ENCODE measurements at places on chromosomes 1 and 21.

GRCh38 chr1:173570370-173571007 lies 32.4 kb downstream of the SLC9C2 start:
- DNase-seq, result no peak

DNA sequence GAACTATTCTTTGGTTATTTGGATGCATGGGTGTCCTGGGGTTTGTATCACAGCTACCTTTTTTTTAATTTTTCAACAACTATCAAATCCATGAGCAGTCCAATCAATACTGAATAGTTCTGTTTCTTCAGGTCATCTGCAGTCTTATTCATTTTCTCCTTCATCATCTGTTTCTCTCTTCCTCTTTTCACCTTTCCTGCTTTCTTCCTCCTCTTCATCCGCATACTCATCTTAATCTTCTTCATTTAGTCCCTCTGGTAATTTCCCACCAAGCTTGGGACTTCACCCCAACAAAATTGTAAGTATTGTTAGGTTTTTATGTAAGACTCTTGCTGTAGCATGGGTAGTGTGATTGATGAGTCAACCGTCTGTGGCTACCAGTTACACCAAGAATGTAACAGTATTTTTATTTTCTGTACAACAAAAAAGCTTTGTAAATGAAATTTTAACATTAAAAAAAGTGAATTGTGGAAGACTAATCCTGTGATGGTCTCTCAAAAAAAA lies 184.1 kb upstream of the RNPC3 start:
- DNase-seq, result no peak

- no peak for DNase-seq
Measured at GRCh38 chr1:44798481-44799365, 1.5 kb upstream of the PLK3 start.

GRCh38 chr1:208047975-208048374 lies 137.1 kb upstream of the CD34 start:
- DNase-seq, result no peak

DNA sequence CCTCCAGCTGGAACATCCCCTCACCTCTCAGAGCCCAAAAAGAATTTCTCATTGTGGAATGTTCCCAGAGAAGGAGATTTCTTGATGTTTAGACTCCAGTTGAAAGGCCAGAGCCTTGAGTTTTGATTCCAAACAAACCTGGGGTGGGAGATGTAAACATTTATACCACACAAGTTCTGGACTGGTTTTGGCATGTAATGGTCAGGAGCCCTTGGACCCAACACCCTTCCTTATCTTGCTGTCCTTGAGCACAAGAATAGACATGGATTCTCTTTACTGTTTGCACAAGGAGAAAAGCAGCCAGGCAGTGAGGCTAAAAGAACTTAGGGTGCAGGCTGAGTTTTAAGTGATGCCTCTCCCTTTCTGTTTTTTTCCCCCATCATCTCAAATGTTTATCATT lies 4.5 kb downstream of the RHBG start:
- no peak for DNase-seq

GRCh38 chr1:48560577-48560976 lies 88.6 kb upstream of the SPATA6 start:
- DNase-seq, result no peak

GRCh38 chr1:7576946-7577657 lies 194.0 kb upstream of the VAMP3 start:
- DNase-seq, result no peak

- no peak for DNase-seq
Measured at GRCh38 chr1:47688461-47689296, 250.8 kb downstream of the FOXD2 start.

DNA sequence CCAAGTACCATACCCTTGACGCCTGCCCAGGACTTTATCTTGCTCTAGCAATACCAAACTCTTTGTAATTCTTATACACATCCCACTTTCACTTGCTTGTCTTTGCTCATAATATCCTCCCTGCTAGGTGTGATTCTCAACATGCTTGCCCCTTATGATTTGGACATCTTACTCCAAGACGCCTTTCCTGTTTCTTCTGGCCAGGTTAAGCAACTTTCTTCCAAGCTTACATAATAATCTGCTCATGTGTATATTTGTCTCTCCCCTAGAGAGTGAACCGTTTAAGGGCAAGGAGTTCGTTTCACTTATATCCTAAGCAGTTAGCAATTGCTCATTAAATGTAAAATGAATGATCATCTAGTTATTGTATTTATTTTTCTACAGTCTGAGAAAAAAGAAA lies 21.8 kb downstream of the CRYZL1 start:
- DNase-seq, result no peak

- DNase-seq, result no peak
Measured at GRCh38 chr1:234835239-234835638, 225.3 kb upstream of the IRF2BP2 start.

DNA sequence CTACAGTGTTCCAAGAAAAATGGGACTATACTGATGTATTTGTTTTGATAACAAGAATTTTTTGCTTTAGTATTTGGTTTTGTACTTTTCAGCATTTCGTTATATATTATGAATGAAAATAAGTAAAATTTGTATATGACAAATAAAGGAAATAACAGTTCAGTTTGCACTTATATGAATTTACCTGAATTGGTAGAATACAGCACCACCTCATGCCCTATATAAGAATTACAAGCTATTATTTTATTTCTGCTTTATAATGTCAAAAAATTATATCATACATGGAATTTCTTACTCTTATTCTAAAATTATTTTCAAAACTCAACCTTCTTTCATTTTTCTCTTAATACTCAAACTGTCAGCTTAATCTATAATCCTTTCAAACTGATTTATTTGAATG lies 14.6 kb downstream of the EFCAB7 start:
- no peak for DNase-seq

DNA sequence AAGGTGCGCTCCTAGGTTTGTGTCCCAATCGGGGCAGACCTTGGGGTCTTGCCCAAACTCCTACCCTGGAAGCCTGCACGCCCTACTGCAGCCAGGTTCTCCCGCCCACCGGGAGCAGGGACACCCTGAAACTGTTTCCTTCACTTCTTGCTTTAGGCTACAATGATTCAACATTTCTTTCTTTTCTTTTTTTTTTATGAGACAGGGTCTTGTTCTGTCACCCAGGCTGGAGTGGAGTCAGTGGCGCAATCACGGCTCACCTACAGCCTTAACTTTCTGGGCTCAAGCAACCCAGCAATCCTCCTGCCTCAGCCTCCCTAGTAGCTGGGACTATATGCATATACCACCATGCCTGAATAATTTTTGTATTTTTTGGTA lies 75.8 kb downstream of the ITPKB start:
- no peak for DNase-seq

DNA sequence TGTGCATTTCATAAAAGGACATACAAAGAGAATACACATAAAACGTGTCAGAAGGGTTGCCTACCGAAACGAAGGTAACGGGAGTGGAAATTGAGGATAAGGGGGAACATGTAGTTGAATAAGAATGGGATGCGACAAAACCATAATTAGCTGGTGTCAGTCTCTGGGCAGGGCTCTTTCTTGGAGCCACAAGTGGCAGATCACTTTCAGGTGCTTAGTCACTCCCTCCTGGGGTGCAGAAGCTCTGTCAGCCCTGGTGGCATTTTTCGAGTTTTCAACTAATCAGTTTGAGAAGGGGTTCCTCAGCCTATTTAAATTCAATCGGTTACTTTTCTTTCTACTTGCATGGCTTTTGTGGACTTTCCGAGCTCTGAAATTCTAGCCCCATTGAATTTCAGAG lies 133.9 kb upstream of the IGSF21 start:
- DNase-seq, result no peak

DNA sequence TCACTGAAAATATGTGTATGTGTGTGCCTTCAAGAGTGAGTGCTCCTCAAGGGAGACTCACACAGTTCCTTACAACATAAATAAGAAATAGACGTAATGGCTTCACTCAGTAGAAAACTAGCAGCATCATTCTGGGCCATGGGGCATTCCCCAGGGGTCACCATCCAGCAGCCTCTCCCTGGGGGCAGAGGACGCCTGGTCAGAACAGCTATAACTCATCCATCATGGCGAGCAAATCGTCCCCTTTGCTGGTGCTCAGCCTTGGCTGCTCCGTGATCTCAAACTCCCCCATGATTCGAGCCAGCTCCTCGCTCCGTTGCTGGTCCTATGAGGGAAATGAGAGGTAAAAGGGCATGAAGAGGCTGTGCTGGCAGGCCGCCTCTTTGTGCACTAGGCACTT lies 20.2 kb upstream of the LSM10 start:
- no peak for DNase-seq

DNA sequence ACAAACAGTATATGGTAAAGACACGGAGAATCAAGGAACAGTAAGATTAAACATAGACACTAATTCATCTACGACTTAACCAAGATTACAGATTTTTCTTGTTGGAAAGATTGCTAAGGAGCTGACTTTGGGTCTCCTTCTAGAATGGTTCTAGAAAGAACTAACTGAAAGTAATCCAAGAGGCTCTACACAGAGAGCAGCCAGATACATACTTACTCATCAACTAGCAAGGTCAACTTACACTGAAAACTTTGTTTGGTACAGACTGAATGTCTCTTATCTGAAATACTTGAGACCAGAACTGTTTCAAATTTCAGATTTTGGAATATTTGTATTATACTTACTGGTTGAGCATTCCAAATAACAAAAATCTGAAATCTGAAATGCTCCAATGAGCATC lies 5.8 kb downstream of the C21orf91 start:
- no peak for DNase-seq

DNA sequence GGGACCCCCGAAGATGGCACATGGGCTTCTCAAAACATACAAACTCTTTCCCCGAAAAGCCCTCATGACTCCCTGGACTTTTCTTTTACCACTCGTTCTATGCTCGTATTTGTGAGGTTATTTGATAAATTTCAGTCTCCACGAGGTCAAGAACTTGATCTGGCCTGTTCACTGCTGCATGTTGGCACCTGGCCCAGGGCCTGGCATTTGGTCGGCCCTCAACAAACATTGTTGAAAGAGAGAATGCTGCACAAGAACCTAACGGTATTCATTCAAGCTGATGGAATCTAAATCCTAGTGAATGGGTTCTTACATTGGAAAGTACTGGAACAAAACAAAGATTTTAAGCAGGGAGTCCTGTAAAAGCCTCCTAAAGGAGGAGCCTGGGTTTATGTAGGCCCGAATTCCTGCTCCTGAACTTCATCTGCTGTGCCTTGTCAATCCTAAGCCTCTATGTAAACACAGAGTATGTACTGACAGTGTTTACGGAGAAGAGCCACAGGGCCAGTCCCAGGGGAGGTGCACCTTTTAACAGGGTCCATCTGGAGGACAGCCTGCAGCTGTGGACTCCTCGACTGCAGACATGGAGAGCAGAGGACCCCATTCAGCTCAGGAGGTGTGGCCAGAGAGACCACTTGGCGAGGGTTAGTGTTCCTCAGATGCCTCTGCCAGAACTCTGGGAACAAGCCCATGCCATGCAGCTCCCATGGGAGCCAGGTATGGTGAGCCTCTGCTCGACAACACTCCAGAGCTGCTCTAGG lies 46.9 kb downstream of the L1TD1 start:
- no peak for DNase-seq

DNA sequence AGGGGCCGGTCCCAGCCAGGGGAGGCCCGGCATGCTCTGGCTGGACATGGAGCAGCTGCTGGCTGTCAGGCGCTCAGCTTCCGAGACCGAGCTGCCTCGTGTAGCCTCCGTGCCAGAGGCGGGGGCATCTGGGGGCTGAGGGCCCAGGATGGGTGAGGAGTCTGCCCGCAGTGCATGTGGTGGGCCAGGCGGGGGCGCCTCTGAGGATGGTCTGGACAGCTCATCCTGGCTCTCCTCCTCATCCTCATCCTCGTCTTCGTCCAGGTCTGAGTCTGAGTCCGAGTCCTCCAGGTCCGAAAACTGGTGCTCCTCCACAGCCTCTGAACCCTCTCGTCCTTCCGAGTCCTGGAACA lies 28.9 kb upstream of the EDN2 start:
- no peak for DNase-seq

DNA sequence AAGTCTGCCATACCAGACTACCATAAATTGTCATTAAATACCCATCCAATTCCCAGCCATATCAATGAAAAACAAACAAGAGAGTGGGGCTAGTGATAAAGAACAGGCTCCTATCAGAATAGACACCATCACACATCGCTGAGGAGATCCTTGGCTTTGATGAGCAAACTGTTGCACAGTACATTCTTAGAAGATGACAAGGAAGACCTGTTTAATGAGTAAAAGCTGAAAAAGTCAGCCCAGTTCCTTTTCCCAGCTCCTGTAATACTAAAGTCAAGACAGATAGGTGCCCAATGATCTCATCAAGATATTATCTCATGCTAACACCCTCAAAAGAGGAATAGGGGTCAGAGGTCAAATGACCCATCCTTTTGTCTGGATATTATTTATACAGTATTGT lies 164.5 kb upstream of the COA6 start:
- no peak for DNase-seq

DNA sequence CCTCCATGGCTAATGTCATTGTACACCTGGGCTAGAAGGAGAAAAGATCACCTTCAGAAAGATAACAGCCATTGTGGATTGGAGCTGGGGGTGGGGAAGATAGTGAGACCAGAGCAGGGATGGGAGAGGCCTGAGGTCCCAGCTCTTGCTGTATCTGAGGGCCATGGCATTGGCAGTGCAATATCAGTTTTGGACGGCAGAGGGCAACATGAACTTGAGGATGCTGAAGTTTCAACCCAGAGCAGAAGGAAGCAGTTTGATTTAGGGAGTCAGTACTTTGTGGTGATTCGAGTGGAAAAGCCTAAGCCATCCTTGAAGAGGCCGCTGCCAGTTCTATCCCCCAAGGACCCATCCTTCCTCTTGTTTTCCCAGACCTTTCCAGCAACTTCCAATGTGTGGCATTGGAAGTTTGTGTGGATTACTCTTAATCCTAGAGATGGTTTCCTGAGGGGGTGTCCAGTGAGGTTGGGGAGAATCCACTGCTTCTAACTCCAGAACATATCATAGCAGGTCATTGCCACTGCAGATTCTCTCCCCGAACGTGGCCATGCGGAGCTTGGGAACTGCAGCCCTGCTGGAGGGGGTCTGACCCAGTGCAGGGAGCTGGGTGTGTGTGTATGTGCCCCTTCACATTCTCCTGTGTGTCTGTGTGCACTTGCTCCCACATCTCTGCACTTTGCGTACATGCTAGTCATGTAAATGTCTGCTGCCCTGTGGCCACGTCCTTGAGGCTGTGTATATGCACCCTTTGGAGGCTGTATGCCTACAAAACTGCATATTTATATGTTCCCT lies 24.1 kb downstream of the SLC26A9 start:
- DNase-seq, result peak; percentile 56

DNA sequence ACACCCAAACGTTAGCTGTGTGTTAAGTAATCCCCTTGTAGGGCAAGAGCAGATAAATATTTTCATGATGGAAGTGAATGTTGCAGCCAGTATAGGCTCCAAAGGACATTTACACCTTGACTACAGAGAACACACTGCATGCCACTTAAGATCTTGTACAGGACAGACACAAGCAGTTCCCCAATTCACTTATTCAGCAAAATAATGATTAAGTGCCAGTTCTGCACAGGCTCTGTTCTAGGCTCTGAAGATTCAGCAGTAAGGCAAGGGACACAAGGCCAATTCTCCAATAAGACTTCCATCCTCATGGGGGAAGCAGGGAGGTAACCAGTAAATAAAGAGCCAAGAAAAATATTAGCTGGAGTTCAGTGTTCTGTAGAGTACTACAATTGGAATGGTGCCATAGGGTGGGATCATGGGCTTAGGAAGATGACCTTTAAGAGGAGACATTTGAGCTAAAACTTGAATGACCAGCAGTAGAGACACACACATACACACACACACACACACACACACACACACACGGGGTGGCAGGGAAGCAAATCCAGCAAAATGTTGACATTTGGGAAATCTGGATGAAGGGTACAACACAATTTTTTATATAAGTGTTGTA lies 199.9 kb upstream of the JUN start:
- no peak for DNase-seq

Data from T follicular helper cell (primary cell).